ENCODE measurements at places on chromosomes 1 and 21.

- DNase-seq: no peak
Observed at GRCh38 chr1:30476911-30477459, 246.4 kb downstream of the MATN1 start.

DNA sequence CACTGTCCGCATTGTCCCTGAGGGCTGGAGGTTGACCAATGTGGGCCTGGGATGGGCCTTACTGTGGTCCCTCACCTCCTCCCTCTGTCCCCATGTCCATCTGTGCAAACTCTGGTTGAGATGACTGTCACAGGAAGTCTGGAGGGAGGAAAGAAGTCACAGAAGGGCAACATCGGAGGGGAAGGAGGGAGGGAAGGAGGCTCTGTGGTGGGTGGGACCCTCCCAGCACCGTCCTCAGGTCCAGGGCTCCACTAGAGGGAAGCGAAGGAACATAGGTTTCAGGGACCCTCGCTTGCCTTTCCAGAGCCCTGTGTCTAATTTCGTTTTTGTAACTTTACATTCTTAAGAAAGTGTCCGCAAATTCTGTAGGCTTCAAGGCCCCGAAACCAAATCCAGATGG lies 111.3 kb upstream of the SLC44A3 start:
- no peak for DNase-seq

DNA sequence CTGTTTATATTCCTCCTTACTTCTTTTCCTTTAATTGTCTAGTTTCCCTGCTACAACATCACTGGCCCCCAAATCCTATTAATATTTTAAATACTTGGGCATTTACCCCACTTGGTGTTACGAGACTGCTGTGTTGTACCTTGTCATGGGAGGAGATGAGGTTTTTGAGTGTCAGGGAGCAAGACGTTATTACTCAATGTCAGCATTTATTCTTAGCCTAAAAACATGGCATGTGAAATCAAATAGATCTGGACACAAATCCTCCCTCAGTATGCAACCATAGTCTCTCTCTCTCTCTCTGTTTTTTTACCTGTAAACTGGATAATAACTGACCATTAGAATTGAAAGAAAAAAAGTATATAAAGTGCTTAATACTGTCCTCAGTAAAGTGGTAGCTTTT lies 4.6 kb downstream of the LRRC8B start:
- DNase-seq: no peak

GRCh38 chr1:77316966-77317365 lies 35.1 kb downstream of the AK5 start:
- no peak for DNase-seq

DNA sequence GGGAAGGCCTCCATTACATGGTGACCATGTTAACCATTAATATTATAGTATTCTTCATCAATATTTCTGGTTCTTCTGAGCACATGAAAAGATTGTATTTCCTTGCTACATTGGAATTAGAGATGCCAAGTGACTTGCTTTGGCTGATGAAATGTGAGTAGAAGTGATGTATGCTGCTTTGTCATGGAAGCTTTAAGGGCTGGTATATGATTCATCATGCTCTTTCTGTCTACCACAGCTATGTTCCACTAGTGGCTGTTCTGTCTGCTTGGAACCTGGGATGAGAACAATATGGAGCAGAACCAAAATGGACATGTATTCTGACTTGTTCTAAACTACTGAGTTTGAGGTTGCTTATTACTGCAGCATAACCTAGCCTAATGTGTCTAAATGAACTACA lies 163.3 kb downstream of the TM2D1 start:
- DNase-seq: no peak

DNA sequence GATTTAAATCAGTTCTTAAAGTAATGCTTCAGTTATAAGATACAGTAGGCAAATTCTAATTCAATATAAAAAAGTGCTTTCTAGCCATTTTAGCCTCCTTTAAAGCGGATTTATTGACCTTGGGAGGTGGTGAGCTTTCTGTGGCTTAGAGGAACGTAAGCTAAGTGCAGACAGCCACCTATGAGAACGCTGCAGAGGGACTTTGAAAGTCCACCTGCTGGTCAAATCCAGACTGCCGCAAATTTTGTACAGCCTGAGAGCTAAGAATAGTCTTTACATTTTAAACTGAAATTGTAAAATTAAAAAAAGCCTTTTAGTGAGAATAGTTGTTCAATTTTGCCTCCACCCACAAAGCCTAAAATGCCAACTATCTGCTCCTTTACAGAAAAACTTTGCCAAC lies 67.0 kb upstream of the SSX2IP start:
- no peak for DNase-seq

- peak; percentile 92 for DNase-seq
Observed at GRCh38 chr1:31548907-31549808, 27.2 kb upstream of the TINAGL1 start.

Data from LoVo (cell line).